SW 1271 (cell line): ENCODE measurements at places on chromosomes 6 and 20.

GRCh38 chr20:57746832-57747404 lies 37.1 kb upstream of the PMEPA1 start:
- DNase-seq: no peak

DNA sequence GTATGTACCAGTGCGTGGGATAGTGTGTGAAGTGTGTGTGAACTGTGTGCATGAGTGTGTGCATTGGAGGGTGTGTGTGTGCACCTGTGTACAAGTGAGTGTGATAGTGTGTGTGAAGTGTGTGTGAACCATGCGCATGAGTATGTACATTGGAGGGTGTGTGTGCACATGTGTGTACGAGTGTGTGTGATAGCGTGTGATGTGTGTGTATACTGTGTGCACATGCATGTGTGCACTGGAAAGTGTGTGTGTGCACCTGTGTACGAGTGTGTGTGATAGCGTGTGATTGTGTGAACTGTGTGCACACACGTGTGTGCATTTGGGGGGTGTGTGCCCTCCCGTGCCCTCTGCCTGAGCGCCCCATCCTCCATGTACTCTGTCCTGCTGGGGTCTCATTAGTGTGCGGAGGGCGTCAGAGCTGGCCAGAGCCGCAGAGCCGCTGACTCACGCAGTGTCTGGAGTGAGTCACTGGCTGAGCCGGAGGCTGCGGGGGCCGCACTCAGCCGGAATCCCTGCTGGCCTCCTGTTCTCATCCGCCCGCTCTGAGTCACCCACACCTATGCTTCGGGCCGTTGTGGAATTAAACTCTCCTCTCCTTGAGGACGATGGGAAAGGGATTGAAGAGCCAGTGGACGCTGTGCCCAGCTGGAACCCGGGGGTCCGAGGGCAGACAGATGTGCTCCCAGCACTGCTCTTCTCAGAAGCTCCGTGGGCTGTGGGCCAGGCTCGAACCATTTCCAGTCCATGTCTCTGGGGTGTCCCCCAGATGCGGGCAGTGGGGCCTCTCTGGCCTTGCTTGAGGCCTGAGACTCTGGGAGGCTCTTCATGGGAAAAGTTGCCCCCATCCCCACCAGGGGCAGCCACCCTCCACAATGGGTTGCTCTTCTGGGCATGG lies 27.3 kb upstream of the STX16 start:
- DNase-seq: peak; percentile 85

GRCh38 chr6:139017227-139017626 lies 11.3 kb upstream of the ABRACL start:
- no peak for DNase-seq

GRCh38 chr6:106608080-106608668 lies 21.1 kb downstream of the RTN4IP1 start:
- DNase-seq: no peak

GRCh38 chr6:130923350-130923749 lies 96.1 kb downstream of the SMLR1 start:
- DNase-seq: no peak

DNA sequence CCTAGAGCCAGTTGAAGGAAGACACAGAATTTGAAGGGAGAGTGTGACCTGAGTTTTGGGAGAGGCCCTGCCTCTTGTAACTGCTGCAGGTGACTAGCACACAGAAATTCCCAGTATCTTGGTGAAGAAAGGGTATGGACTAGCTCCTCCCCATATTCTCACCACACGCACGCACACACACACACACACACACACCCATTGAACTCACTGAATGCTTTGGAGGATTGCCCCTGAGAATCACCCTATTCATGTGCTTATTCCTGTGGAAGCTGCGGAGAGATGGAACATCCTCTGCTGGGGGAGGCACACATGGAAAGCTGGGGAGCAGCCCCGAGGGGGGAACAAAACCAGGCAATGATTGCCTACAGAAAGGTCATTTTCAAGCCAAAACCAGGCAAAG lies 6.2 kb upstream of the LMBRD1 start:
- no peak for DNase-seq

DNA sequence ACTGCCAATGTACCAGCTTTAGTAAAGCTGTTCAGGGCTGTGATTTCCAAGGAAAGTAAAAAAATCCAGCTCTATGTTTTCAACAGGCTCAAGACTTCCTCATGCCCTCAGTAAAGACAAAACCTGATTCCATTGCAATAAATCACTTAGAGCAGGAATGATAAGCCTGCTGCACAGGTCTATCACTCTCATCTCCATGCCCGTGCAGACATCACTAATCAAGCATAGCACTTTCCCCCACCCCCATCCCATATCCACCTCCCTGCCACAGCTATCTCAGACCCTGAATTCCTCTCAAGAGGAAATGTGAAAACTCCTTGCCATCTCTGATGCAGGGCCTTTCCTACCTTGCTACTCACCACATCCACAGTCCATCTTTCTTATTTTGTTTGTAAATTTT lies 554.9 kb downstream of the MAFB start:
- DNase-seq: no peak
